ENCODE measurements at places on chromosomes 3 and 15.

- DNase-seq, result peak; percentile 30
These were observed 28.3 kb downstream of the IDH3A start for GRCh38 chr15:78177447-78177873.

DNA sequence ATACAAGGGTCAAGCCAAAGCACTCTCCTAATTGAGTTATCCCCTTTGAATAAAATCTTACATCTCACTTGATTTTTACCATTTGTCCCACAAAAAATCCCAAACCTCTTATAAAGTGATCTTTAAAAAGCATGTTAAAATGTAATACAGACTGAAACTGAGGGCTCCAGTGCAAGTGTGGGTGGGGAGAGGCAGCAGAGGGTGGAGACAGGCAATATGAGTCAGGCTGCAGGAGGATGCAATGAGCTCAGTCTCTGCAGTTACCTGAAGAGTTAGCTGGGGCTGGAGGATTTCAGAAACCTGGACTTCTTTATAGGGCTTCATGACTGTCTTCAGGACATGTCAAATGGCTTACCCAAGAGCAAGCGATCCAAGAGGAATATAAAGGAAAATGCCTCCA, 14.2 kb upstream of the COLQ start:
- DNase-seq, result no peak

DNA sequence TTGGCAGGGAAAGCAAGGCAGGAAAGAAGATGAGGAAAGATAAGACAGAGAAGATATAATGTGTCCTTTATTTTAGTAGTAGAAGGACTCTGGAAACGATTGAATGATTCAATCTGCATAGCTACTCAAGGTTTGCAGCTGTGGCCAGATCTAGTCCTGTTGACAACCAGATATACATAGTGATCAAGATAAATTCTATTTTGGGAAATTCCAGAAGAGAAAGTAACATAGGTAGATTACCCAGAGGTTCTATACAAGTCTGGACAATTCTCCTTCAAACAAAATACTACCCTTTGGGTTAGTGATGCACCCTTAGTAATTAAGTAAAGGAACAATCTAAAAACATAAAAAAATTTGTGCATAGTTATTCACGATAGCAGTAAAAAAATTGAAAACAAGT, 9.4 kb downstream of the TERC start:
- no peak for DNase-seq

- no peak for DNase-seq
These were observed 27.8 kb downstream of the STAC start for GRCh38 chr3:36408146-36408545.

DNA sequence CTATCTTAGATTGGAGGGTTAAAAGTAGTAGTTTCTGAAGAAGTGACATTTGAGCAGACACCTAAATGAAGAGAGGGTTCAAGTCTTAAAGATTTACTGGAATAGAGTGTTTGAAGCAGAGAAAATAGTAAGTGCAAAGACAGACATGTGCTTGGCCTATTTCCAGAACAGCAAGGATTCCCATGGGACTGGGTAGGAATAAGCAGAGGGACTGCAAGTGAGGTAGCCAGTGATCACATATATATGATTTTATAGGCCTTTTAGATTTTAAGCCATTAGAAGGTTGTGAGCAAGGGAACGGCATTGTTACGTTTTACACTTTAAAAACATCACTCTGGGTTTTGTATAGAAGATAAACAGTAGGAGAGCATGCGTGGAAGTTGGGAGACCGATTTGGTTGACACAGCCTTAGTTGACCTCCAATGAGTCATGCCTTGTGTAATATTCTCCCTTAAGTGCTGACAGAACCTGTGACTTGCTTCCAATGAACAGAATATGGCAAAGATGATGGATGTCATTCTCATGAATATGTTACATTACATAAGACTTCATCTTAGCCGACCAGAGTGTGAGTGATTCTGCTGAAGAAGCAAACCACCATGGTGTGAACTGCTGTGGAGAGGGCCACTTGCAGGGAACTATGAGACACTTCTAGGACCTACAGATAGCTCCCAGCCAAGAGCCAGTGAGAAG, 37.1 kb upstream of the SLC4A7 start:
- peak; percentile 47 for DNase-seq

DNA sequence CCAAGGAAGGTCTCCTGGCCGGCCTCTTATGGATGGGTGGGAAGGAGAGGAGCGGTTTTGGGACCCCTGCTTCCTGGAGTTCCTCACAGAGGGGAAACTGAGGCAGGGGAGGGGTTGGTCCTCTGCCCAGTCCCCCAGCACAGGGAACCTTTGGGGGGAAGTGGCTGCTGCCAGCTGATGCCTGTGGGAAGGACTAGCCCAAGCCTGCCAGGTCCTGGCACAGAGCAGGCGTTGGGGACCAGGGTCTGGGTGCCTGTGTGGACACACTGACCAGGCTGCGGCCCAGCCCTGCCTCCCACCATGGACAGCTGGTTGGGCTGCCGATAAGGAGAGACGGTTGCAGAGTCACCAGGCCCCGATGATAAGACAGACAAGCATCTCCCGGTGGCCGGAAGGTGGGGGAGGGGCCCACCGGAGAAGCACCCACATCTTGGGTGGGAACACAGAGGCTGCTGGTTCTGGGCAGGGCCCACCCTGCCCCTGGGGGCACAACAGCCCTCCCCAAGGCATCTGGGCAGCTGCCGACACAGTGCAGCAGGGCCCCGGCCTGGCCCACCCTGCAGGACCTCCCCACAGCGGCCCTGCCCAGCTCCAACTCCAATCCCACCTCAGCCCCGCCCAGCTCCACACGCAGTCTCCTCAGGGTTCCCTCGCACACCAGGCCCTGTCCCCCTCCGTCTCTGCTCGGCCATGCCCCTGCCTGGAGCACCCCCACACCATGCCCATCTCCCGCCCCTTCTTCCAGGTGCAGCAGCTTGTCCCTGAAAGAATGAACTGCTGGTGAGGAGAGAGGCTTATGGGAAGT, 50.7 kb downstream of the DNAJB8 start:
- no peak for DNase-seq

DNA sequence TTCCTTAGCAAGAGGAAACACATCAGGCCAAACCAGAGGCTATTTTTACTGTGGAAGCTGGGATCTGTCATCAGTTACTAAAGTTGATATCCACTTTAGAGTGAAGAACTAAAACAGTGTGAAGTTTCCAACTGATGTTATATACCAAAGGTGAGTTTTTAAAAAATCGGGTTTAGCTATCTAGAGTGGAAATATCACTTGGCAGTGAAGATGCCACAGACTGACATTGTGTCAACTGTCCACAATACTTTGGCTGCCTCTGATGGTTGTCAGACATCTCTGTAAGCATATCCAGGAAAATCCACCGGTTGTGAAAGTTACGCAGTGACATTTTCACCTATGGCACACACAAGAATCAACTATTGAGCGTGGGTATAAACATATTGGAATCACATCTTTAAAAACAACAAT, 9.2 kb downstream of the ZIC1 start:
- DNase-seq, result no peak

DNA sequence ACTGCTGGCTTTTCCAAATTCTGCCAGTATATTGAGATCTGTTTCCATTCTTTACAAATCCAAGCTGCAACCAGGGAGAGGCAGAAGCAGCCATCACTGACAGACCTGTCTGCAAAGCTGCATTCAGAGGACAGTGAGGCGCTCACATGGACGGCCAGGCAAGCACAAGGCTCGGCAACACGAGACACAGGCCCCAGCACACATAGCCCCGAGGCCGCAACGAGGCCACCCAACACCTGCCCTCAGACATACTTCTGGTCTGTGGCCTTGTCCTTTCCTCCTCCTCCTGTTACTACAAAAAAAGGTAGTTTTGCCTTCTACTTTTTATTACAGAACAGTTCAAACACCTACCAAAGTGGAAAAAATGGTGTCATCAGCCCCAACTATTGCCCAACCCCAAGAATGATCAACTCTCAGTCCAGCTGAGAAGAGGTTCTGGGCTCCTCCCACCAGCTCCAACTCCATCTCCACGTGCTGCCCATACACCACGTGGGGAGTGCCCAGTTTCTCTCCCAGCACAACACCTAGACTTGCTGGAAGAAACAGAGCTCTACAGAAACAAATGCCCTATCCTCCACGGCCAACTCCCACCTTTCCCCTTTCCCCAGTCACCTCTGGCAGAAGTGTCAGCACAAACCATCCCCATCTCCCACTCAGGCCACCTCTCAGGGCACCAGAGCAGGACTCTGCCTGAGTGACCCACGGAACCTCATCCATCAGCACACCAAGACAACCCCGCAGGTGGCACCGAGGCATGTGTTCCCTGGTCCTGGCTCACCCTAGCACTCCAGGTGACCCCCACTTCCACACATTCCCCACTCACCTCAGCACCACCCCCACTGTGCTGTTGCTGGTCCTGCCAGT, 7.4 kb downstream of the ZXDC start:
- DNase-seq, result no peak

DNA sequence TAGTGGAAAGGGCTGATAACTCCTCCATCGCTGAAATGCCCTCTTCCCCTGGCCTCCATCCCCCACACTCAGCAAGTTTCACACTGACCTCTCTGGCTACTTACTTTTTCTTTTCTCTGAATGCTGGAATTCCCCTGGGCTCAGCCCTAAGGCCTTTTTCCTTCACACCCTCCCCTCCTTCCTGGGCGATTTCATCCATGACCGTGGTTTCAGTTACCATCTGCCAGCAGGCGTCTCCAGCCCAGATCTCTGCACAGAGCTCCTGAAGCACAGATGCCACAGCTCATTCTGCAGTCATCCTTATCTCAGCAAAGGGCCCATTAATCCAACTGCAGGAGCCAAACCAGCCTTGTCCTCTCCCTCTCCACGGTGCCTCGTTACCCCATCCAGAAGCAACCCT, 114.0 kb downstream of the RFTN1 start:
- peak; percentile 77 for DNase-seq

- DNase-seq, result no peak
These were observed 54.6 kb downstream of the UMPS start for GRCh38 chr3:124784686-124785382.

DNA sequence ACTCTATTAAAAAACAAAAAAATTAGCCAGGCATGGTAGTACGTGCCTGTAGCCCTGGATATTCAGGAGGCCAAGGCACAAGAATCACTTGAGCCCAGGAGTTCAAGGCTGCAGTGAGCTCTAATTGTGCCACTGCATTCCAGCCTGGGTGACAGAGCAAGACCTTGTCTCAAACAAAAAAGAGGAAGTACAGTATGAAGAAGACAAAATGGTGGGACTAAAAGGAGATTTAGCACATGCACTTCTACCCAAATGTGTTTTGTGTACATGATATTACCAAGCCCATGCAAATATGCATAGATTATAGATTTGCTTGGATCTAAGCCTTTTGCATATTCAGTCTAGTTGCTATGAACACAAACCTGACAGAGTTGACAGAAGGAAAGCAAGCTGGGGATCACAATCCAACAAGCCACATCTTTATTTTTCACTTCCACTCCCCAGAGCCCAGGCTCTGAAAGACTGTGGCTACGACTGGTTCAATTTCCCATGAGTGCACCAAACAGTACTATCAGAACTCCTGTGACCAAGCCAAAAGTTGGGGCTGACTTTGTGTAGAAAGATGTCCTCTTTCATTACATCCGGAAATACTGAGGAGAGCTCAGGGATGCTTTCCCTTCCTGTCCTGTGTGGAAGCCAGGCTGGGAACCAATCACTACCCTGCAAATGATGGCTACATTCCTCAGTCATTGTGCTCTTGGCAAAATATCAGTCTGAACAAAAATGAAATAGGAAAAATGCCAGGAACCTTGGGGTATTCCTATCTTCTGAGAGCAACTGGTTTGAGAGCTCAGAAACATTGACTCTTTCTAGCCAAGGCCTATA, 49.4 kb downstream of the TGM4 start:
- DNase-seq, result no peak

- no peak for DNase-seq
These were observed 14.3 kb upstream of the MOBP start for GRCh38 chr3:39453134-39453533.

DNA sequence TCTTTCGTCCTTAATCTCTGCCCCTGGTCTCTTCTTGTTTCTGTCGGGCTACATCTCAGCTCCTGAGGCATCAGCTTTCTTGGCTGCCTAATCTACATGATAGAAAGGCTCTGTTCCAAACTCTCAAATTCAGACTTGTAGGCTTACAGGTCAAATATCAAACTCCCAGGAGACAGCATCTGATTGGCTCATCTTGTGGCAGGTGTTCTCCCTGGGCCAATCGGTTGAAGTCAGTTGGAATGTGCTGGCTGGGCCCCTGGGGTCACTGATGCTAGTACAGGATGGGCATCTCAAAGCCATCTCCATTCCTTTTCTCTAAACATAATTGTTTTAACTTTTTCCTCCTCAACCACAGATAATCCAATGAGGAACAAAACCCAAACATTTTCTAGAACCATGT, 198.7 kb downstream of the CNTN3 start:
- DNase-seq, result no peak

DNA sequence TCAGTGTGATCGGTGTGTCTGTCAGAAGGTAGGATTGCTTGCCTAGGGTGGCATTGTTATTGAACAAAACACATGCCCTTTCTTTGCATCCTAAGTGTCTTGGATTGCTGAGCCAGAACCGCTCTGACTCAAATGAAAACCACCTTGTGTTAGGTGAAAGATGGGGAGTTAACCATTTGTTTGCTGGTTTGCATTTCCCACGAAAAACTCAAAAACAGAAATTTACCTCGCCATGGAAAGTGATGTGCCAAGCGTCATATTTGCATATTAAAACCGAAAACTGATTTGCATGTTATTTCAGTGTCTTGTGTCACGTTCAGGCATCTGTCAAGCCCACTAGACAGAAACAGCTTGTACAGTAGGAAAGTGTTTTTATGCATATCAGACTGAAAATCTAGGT, 474.6 kb upstream of the TPRG1 start:
- DNase-seq, result no peak

DNA sequence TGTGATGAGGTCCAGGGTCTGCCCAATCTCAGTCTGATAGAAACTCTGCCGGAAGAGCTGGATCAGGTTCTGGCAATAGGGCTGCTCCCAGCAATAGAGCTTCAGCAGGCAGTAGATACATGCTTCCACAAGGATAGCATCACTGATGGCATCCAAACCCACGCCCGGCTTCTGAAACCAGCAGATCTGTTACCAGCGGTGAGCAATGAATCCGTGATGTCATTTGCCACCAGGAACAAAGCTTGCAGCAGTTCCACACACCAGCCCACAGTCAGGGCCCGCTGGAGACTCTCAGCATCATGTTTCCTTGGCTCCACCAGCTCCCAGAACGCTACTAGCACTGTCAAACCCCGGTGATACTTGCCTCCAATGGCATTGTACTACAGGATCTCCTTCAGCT, 19.3 kb upstream of the TTBK2 start:
- DNase-seq, result no peak

GRCh38 chr3:12415014-12415680, 69.1 kb upstream of the TSEN2 start:
- DNase-seq, result no peak

Measured in MG63 (cell line).